Mucosa of gallbladder (tissue), 1 donor: ENCODE measurements at places on chromosomes 5 and 9. TPM values are rescaled to one million over a fixed set of nuclear protein-coding genes. Genes with fewer than 3 reads are reported as not detected.

GRCh38 chr5:180791611-180792213 lies 10.9 kb downstream of the MGAT1 start:
- no peak for DNase-seq

- no peak for DNase-seq
Observed at GRCh38 chr5:147658293-147658932, 124.1 kb downstream of the JAKMIP2 start.

GRCh38 chr5:74167206-74167929 lies 473.2 kb downstream of the ENC1 start:
- no peak for DNase-seq

GRCh38 chr5:73120222-73121118 lies at the start of gene TMEM171:
TMEM171 (plus strand) TSS chr5:73120575; CDS start chr5:73123374, 2,799 bp downstream.
- peak; percentile 45 for DNase-seq

DNA sequence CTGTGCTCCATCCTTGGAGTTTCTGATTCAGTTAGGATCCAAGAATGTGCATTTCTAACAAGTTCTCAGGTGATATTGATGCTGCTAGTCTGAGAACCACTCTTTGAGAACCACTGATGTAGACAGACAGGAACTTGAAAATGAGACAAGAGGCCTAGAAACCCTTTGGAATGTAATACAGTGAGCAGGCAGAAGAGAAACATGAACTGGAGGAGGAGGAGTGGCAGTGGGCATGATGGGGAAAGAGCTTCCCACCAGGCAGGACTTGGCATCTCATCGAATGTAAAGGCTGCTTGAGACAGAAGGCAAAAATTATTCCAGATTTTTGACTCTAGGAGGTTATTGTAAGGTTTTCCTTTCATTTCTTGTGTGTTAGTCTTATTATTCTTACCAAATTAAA lies 295.8 kb upstream of the SGCD start:
- no peak for DNase-seq

DNA sequence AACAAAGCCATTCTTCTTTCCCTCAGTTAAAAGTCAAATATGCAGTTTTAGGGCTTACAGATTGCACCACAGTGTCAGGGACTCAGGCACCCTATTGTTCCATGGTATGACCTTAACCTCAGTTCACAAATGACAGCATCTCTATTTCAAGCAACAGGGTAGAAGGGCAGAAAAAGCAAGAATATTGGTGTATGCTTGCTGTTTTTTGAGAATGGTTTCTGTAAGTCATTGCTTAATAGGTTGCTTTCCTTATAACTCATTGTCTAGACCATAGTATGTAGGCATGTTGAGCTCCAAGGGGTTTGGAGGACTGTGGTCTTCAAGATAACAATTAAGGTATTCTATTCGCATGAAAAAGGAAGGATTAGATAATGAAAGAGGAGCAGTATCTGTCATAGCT lies 183.5 kb upstream of the EDIL3 start:
- DNase-seq, result no peak

- no peak for DNase-seq
Observed at GRCh38 chr9:61669352-61669751, 479.5 kb downstream of the SPATA31A7 start.

SLC4A9 gene
- 0.86 TPM for total RNA-seq

CDC23 gene
- 21.8 TPM for total RNA-seq

GLDC gene
- 6.4 TPM for total RNA-seq

FGFR4 gene
- total RNA-seq, result 233 TPM

PTGS1 gene
- total RNA-seq, result 24.1 TPM
